Neural crest cell (in vitro differentiated cells): ENCODE measurements at places on chromosomes 16 and 17. TPM values are rescaled to one million over a fixed set of nuclear protein-coding genes. Genes with fewer than 3 reads are reported as not detected.

GRCh38 chr17:43371227-43371821, 27.5 kb upstream of the ARL4D start:
- no peaks in the 10 kb centered on the region for H3K36me3 ChIP-seq
- no peak overlapping the region for H3K27ac ChIP-seq
- peaks cover 45% of the 10 kb centered on the region for H3K4me1 ChIP-seq
- no peak overlapping the region for H3K4me3 ChIP-seq
- DNase-seq: no peak
- H3K27me3 ChIP-seq: peaks cover 8% of the 10 kb centered on the region

DNA sequence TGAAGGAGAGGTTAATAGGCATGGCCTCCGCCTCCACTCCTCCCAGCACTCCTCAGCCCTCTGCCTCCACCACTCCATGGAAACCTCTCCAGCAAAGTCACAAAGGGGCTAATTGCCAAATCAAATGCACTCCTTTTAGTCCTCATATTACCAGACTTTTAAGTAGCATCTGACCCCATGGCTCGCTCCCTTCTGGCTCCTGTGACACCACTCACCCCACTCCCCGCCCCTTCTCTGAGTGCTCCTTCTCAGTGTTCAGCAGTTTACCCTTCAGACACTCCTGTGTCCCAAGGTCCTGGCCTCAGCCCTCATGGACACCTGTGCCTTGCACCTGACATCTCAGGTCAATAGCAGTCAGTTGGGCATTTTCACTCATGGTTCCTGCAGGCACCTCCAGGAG, 243.5 kb upstream of the CCL2 start:
- no peaks in the 10 kb centered on the region for H3K36me3 ChIP-seq
- H3K27ac ChIP-seq: no peak overlapping the region
- H3K4me1 ChIP-seq: peaks cover 6% of the 10 kb centered on the region
- H3K4me3 ChIP-seq: no peak overlapping the region
- H3K27me3 ChIP-seq: peaks cover 11% of the 10 kb centered on the region

DNA sequence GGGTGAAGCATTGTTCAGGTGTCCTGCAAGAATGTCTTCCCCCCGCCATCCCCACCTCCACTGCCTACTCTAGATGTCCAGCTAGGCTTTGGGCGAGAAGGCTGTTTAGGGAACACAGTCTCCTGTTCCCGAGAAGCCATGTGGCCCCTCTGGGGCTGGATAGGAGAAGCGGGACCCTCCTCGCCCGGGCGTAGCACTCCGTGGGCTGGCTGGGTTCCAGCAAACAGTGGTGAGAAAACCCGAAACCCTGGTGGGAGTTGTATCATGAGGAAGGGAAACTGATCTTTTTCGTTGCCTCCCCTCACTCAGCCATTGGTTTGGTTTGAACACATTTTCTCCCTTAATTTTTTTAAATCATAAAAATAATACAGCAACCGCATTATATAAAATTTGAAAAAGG, 56.6 kb downstream of the IRF8 start:
- H3K27ac ChIP-seq: no peak overlapping the region
- no peak overlapping the region for H3K4me3 ChIP-seq
- H3K4me1 ChIP-seq: no peaks in the 10 kb centered on the region
- no peaks in the 10 kb centered on the region for H3K36me3 ChIP-seq
- no peak for DNase-seq

DNA sequence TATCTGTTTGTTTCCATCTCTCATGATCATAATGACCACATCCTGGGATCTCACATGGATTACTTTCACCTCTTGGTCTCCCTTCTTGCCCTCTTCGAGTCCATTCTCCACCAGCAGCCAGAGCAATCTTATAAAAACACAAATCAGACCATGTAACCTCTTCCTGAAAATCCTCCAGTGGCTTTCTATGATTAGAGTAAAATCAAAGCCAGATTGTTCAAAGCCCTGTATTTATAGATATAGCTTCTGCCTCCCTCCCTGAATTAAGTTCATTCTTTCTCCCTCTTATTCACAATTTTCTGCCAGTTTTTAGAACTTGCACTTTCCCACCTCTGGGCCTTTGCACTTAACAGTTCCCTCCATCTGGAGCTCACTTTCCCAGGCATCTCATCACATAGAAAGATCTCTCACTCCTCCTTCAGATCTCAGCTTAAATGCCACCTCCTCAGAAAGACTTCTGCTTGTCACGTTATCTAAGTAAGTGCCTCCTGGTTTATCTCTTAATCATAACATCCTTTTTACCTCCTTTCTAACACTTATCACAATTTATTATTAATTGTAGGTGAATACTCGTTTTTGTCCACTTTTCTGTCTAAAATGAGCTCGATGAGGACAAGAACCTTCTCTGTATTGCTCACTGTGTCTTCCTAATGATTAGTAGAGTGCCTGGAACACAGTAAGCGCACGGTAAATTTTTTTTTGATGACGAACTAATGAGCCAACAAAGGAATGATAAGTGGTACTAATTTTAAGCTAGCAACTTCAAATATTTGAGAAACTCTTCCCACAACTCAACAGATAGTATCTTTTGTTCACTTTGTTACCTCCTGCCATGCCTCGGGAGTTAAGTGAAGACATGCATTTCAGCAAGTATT, 80.5 kb downstream of the CYB561 start:
- DNase-seq: no peak
- H3K4me3 ChIP-seq: no peak overlapping the region
- H3K4me1 ChIP-seq: no peaks in the 10 kb centered on the region
- no peak overlapping the region for H3K27ac ChIP-seq
- peaks cover 3% of the 10 kb centered on the region for H3K36me3 ChIP-seq

- no peak overlapping the region for H3K27ac ChIP-seq
- no peaks in the 10 kb centered on the region for H3K4me1 ChIP-seq
- no peak overlapping the region for H3K4me3 ChIP-seq
- no peak for DNase-seq
- H3K36me3 ChIP-seq: no peaks in the 10 kb centered on the region
Measured at GRCh38 chr16:2826591-2827373, 3.3 kb upstream of the ZG16B start.

DNA sequence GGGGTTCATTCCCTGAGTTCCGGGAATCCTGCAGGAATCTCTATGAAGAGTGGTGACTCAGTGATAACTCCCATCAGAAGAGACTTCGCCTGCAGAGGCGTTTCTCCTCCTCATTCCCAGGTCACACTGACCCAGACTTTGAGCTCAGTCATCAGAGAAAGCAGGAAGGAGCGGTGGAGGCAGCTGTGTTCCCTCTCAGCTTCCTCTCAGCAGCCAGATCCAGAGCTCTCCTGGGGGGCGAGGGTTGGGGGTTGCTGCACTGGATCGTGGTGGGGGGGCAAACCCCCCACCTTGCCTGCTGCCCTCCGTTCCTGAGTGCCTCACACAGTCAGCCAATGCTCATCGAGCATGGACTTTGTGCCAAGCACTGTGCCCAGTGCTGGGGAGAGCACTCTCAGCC, 271.2 kb downstream of the CBLN1 start:
- peaks cover 36% of the 10 kb centered on the region for H3K27me3 ChIP-seq
- no peaks in the 10 kb centered on the region for H3K4me1 ChIP-seq
- H3K27ac ChIP-seq: no peak overlapping the region
- no peak overlapping the region for H3K4me3 ChIP-seq
- H3K36me3 ChIP-seq: no peaks in the 10 kb centered on the region

DNA sequence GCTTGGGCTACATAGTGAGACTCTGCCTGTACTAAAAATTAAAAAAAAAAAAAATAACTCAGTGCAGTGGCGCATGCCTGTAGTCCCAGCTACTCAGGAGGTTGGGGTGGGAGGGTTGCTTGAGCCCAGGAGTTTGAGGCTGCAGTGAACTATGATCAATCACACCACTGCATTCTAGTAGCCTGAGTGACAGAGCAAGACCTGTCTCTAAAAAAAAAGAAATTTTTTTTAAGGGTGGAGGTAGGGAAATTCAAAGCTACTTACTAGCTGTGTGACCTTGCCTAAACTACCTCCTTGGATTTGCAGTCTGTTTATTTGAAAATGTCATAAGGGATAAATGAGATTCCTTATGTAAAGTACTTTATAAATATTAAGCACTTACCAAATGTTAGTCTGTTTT, 3.4 kb upstream of the SMPD3 start:
- H3K36me3 ChIP-seq: no peaks in the 10 kb centered on the region
- no peak overlapping the region for H3K27ac ChIP-seq
- H3K27me3 ChIP-seq: no peaks in the 10 kb centered on the region

DNA sequence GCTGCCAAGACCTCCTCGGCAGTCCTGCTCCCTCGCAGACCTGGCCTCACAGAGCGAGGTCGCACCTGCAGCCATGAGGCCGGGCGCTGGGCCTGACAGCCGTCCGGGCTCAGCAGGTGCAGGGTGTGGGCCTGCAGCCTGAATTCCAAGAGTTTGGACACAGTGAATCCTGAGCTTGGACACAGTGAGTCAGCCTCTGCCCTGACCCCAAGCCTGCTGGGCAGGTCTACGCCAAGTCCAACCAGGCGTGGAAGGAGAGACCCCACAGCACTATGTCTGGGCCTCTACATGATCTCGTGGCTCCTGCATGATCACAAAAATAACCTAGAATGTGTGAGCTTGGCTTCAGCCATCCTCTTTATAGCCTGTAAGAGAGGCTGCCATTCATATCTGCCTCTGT, 121.0 kb downstream of the C16orf95 start:
- H3K4me1 ChIP-seq: peaks cover 24% of the 10 kb centered on the region
- no peaks in the 10 kb centered on the region for H3K36me3 ChIP-seq
- no peak overlapping the region for H3K27ac ChIP-seq
- H3K4me3 ChIP-seq: no peak overlapping the region
- H3K27me3 ChIP-seq: no peaks in the 10 kb centered on the region
- no peak for DNase-seq

- peaks cover 16% of the 10 kb centered on the region for H3K4me1 ChIP-seq
- peaks cover 7% of the 10 kb centered on the region for H3K36me3 ChIP-seq
- no peaks in the 10 kb centered on the region for H3K27me3 ChIP-seq
- H3K4me3 ChIP-seq: no peak overlapping the region
- no peak overlapping the region for H3K27ac ChIP-seq
Measured at GRCh38 chr17:73404246-73404645, 92.4 kb upstream of the CDC42EP4 start.

- H3K27me3 ChIP-seq: peaks cover 12% of the 10 kb centered on the region
- DNase-seq: no peak
- no peak overlapping the region for H3K27ac ChIP-seq
- H3K36me3 ChIP-seq: no peaks in the 10 kb centered on the region
Measured at GRCh38 chr17:3974138-3974687, 10.0 kb upstream of the ATP2A3 start.

- no peaks in the 10 kb centered on the region for H3K36me3 ChIP-seq
- peaks cover 17% of the 10 kb centered on the region for H3K4me1 ChIP-seq
- H3K27me3 ChIP-seq: peaks cover 89% of the 10 kb centered on the region
- no peak overlapping the region for H3K27ac ChIP-seq
- H3K4me3 ChIP-seq: no peak overlapping the region
Measured at GRCh38 chr16:79307214-79307613, 293.3 kb downstream of the MAF start.

GRCh38 chr17:49497148-49498028, 2.3 kb downstream of the NGFR start:
- H3K27me3 ChIP-seq: peaks cover 72% of the 10 kb centered on the region
- peak overlapping the region; percentile 92 for H3K4me3 ChIP-seq
- H3K36me3 ChIP-seq: no peaks in the 10 kb centered on the region
- H3K27ac ChIP-seq: peak overlapping the region; percentile 71
- peaks cover 50% of the 10 kb centered on the region for H3K4me1 ChIP-seq

CHST4 gene
- not detected in 2 replicates for total RNA-seq

HBQ1 gene
- 1.8 and 2.9 TPM in 2 replicates for total RNA-seq

TRIM72 gene
- 0.05 TPM in 1 of 2 replicates, not detected in the other for total RNA-seq

RAB40C gene
- total RNA-seq: 30.9 and 31.6 TPM in 2 replicates

GAST gene
- not detected in 2 replicates for total RNA-seq
